LoVo (cell line): ENCODE measurements at places on chromosomes 2 and 18.

DNA sequence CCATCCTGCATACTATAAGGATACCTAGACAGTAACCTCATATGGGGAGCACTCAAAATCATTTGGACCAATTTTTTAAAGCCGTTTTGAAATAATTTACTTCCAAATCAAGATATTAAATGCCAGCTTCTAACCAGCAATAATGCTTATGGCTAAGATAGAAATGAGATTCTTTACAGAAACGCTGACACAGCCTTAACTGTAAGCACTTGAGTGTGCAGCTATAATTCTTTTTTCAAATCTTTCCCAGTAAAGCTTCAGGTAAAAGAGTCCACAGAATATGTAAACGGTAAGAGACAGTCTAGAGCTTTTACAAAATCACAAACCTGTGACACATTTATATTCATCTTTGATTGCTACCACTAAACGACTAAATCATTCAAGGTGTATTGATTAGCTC lies 4.5 kb downstream of the NXPH2 start:
- DNase-seq, result no peak

- no peak for DNase-seq
Measured at GRCh38 chr2:191266201-191266600, 21.0 kb downstream of the MYO1B start.

- DNase-seq, result no peak
Measured at GRCh38 chr18:48841381-48842258, 109.1 kb downstream of the SMAD7 start.

GRCh38 chr2:54668711-54669110 lies 54.8 kb upstream of the EML6 start:
- no peak for DNase-seq

DNA sequence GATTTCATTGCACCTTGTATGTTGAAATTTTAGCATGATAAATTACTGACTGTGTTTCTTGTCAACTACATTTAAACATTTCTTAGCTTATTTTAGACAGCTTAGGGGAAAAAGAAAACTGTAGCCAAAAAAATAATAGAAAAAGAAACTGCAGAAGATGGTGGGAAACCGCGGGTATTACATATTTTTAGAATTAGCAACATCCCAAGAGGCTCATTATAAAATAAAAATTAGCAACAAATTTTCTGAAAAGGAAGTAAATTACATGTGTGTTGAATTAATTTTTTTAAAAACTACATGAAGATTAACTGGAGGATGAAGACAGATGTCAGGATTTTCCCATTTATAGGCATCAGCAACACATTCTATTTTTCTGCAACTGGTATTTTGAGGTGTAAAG lies 4.3 kb downstream of the PELI1 start:
- no peak for DNase-seq

- DNase-seq, result no peak
Measured at GRCh38 chr18:28036488-28036887, 140.4 kb downstream of the CDH2 start.

DNA sequence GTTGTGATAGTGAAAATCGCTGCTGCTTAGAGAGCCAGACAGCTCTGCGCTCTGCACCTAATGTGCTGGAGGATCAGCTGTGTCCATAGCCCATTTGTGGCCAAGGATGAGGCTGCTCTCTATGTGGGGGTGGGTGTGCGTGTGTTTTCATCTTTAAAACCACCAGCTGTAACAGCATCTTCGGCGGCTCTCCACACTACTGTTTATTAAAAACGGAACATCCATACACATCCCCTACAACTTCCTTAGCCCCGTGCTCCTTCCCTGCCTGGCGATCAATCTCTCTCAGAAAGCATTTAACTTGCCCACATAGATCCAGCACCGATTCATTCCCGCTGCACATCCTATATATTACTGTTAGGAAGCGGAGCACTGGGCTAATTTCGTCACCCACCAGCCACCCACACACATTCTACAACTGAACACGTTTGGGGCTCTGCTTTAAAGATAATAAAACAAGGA lies 1.6 kb downstream of the CELF4 start:
- no peak for DNase-seq

- no peak for DNase-seq
Measured at GRCh38 chr2:238483656-238484055, 56.9 kb downstream of the ASB1 start.

DNA sequence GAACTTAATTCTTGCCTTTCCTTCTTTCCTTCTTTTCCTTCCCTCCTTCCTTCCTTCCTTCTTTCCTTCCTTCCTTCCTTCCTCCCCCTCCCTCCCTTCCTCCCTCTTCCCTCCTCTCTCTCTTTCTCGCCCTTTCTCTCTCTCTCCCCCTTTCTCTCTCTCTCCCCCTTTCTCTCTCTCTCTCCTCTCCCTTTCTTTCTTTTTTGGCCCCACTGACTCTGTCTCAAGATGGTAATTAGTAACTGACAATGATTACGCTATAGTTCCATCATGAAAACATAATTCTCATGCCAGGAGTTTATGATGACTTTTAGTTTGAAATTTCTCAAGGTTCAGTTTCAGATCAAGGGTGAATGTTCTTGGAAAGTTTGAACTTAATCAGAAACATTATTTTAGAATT lies 14.8 kb upstream of the CTLA4 start:
- no peak for DNase-seq

DNA sequence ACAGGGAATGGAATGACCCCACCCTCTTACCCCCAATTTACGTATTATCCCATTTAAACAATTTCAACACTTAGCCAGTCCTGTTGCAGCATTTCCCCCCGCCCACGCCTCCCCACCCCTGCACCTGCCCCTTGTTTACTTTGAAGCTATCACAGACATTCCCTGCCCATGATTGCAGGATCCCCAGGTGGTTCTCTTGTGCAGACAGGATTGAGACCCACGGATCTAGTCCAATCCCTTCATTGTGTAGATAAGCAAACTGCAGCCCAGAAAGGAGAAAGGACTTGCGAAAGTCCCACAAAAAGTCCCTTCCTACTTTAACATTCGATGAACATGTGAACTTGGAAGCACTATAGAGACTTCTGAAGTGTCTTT lies 38.9 kb downstream of the TMEM17 start:
- DNase-seq, result no peak

DNA sequence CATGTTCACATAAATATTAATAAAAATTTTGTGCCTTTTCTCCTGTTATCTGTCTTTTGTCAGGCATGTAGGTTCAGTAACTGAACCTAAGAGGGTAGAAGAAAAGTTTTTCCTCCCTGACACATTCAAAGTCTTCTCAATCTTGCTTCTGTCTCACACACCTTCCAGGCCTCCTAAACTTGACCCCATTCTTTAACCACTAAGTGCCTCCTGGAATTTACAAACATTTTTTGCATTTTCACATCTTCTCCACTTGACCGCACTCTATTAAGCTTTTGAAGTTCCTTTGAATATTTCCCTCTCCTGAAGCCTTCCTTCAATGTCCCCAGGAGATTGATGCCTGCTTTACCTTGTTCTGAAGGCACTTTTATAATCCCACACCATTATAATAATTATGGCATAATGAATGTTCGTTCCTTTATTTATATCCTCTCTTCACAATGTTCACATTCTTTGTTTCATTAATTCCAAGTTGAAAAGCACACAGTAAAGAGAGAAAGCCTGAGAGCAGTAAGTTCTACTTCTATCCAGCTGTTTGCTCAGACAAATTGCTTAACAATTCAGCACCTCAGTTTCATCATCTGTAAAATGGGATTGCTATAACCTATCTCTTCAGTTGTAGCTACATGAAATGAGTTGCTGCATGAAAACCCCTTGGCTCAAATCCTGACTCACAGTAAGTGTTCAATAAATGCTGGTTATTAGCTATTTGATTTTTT lies 184.8 kb upstream of the KLHL29 start:
- no peak for DNase-seq
